ENCODE measurements at places on chromosomes 1 and 21. TPM values are rescaled to one million over a fixed set of nuclear protein-coding genes. Genes with fewer than 3 reads are reported as not detected.

HIVEP3 gene
- total RNA-seq: 1.2 TPM

ARHGEF16 gene
- total RNA-seq: 12.2 TPM

PLA2G2A gene
- not detected for total RNA-seq

KIAA0040 gene
- 0.14 TPM for total RNA-seq

PLEKHO1 gene
- 113 TPM for total RNA-seq
